ENCODE measurements at places on chromosomes 16 and 17.

DNA sequence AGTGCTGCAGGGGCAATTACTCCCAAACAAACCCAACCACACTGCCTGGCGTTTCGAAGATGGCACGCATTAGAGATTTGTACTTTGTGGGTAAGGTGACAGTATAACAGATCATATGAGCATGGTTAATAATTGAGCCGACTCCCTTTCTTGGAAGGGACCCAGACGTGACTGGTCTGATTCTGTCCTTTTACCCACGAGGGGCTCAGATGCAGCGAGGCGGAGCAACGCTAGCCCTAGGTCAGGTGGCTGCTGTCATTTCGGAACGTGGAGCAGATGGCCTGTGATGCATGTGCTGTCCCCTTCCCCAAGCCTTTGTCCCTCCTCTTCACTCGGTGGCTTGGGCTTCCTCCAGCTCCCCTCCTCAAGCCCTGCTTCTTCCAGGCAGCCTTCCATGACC, 84.2 kb downstream of the SNX29 start:
- DNase-seq = no peak

GRCh38 chr17:30379903-30380381, 1.2 kb downstream of the CPD start:
- no peak for DNase-seq

DNA sequence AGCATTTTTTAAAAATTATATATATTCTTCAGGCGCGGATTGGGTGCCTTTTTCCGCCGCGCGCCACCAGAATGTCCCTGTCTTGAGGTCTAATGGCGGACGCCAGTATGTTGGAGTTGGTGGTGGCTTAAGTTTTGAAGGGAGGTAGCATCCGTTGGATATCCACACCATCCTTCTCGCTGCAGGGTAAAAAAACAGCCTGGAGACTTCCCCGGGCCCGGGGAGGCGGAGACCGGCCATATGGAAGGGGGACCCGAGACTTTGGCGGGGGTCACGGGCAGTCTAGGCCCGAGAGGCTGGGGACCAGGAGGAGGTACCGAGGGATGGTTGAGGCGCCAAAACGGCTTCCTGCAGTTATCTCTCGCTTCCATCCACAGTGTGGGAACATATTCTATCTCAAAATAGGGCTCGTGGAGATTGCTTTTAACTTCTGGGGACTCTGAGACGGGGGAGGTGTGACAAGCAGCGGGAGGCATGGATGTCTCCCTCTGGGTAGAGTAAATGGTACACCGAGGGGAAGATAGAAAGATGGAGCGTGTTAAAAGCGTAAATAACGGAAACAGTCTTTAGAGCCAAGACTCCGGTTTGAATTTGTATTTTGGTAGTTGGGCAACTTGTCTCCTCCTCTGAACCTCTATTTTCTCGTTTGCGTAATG, at the start of gene SF3B3:
TSS of gene SF3B3 (plus strand) at position 74 of the 656 bp plus-strand sequence. CDS start 2,841 bp downstream, outside the sequence.
- DNase-seq = no peak

GRCh38 chr17:65933290-65933689, 258.6 kb downstream of the CEP112 start:
- no peak for DNase-seq

GRCh38 chr17:63645775-63646487, 23.7 kb downstream of the MAP3K3 start:
- DNase-seq = no peak

DNA sequence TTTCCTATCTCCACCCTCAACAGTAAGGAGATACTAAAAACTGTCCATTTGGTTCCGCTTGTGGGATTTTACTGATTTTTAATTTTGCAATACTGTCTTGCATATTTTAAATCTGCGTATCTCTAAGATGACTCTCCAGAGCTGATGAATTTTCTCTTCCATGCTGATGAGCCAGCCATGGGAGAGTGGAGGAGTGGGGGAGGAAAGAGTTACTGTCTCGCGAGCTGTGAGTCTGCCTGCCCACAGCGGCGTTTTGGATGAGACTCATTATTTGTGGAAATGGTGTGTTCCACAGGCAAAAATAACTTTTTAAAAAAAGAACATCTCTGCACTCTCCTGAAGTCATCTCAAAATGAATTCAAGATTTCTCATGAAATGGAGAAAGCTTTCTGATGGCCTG, 34.6 kb upstream of the MYOCD start:
- no peak for DNase-seq

GRCh38 chr17:79984877-79985276, 50.8 kb downstream of the TBC1D16 start:
- no peak for DNase-seq

- DNase-seq = no peak
These were observed 497 bp downstream of the SMIM5 start for GRCh38 chr17:75633486-75634375.

DNA sequence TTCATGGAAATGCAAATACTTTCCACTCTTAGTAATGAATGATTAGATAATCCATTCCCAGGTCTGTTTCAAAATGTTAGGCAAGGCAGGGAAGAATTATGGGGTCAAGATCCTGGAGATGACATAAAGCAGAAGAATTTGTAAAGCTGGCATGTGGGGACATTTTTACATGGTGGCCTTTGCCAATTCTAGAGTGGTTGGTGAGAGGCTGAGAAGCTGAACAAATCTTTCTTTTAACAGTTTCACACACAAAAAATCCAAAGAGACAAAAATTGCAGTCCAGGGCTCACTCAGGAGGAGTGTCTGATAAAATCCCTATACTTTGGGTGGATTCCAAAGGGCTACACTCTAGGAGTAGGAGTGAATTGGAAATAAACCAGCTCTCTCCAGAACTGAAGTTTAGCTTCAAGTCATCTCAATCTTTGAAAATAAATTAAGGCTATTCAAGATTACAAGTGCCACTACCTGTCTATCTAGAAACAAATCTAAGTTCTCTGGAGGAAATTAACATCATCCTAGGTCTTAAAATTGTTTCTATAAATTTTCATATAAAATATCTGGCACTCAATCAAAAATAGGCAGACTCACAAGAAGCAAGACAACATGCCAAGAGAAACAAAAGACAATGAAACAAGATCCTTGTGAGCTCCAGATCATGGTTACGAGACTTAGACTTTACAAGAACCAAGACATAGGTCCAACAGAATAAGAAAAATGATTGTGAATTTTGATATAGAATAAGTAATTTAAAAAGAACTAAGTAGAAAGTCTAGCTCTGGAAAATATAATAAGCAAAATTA, 113.0 kb upstream of the AXIN2 start:
- no peak for DNase-seq

- DNase-seq = no peak
These were observed 3.0 kb upstream of the NLRC3 start for GRCh38 chr16:3580251-3580651.

DNA sequence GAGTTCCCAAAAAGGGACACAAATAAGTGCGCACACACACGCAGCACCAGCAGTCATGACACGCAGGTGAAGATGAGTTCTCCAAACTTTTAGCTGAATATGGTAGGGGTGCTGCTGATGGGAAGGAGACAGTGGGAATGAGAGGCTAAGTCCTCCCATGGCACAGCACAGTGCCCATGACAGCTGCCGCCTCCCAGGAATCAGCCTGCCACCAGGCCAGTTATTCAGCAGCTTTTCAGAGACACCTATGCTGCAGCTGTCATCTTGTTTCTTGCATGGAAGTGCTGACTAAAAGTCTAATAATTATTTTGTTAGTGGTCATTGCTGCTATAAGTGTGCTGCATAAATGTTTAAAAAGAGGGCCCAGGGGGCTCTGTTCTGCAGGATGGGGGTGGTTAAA, 12.2 kb downstream of the WFIKKN2 start:
- peak; percentile 62 for DNase-seq

GRCh38 chr16:86452451-86452850, 57.9 kb upstream of the FOXF1 start:
- no peak for DNase-seq

DNA sequence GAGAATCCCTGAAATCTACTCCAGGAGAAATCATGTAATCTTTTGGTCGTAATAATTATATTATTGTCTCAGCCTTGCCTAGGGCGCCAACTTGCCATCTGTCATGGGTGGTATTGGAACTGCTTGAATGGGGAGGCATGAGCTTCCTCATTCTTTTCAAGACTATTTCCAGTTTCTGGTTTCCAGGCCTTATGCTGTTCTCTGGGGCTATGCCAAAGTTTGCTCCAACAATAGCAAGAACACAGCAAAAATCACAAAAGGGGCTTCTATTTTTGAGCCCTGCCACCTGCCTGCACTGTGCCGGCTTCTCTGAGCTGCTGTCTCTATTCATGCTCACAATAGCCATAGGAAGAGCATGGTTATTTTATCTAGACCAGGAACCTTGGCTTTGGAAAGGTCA, 111.7 kb downstream of the SPECC1 start:
- no peak for DNase-seq

DNA sequence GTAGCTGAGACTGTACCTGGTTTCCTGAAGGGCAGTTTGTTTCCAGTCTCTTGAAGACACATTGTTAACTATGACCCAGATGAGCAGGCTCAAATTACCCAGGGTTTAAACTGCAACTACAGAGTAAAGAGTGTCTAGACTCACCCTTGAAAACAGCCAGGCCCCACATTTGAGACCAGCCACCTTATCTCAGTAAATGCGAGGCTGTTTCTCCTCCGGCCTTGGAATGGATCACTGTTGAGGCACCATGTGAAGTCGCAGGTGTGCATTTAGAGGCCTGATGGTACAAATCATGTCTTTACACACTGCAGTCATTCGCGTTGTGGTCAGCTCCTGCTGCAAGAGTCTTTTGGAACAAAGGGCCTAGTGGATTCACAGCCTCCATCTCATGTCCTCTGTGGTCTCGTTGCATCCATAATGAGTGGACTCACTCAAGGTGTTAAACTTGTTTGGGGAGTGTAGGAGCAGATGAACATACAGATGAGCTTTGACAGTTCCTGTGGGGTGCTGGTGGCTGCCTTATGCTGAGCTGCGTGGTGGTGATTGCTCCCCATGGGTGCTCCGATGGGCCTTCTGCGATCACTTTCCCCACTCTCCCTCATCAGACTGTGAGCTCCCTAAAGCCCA, 18.5 kb upstream of the N4BP1 start:
- peak; percentile 56 for DNase-seq

GRCh38 chr16:10100829-10101228, 81.4 kb downstream of the GRIN2A start:
- DNase-seq = no peak

- no peak for DNase-seq
These were observed 7.3 kb upstream of the CPHXL start for GRCh38 chr16:75733305-75734211.

GRCh38 chr16:3608069-3608468, 3.3 kb downstream of the SLX4 start:
- DNase-seq = no peak

GRCh38 chr16:17173281-17173680, 297.5 kb downstream of the XYLT1 start:
- DNase-seq = no peak

GRCh38 chr16:27840311-27841060, 223.0 kb downstream of the GSG1L start:
- no peak for DNase-seq

DNA sequence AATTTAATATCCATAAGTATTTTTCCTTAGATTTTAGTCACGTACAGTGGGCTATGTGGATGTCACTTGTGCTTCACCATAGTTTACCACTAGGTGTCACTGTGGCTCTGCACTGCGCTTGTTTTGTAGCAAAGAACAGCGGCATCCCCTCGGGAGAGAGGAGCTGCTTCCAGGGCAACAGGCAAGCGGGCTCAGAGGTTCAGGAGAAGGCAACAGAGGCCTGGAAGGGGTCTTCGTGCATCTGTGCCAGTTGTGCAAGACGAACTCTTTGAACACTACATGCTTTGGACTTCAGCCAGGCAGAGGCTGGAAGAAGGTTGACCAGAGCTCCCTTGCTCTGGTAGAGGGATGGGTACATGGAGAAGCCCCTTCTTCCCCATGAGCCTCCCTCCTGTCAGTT, 20.6 kb downstream of the CYB561 start:
- DNase-seq = no peak

DNA sequence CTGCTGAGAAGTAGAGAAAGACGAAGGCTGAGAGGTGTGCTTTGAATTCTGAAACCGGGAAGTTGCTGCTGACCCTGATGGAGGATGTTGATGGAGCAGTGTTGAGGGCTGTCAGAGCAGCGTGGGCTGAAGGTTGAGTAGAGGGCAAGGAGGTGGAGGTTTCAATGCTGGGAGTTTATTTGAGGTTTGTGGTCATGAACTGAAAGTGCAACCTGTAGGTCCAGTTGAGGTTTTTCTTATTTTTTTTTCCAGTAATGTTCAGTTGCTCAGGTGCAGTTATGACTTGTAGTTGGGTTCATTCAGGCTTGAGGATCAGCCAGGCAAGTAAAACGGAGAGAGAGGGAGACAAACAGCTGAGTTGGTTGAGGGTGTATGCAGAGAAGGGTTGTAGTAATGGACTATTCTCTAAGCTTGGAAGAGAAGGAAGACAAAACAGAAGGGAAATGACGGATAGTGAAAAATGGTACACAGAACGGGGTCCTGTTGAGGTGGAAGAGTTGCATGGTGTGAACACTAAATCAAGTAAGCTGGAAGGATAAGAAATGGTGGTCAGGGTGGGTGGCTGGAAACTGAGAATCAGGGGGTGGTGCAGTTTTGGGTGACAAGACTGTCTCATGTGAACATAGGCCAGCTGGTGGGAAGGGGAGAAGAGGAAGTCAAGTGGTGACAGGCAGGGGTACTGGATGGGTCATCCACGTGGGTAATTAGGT, 8.7 kb upstream of the UBE2G1 start:
- no peak for DNase-seq

DNA sequence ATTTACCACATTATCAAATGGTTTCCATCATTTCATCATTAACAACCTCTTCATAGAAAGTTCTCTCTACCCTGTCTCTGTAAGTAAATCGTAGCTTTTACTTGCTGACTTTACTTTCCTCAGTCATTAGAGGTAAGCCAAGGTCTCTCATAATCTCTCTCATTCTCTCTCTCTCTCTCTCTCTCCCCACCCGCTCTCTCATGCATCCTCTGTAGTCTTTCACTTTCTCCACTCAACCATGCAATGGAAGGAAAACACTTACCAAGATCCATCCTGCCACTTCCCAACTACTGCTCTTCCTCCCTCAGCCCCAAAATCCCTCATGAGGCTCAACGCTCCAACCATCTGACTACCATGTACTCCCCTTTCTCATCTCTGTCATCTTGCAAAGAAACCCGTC, 6.1 kb downstream of the CEP112 start:
- no peak for DNase-seq

GRCh38 chr16:65098916-65099315, 22.9 kb downstream of the CDH11 start:
- DNase-seq = no peak

DNA sequence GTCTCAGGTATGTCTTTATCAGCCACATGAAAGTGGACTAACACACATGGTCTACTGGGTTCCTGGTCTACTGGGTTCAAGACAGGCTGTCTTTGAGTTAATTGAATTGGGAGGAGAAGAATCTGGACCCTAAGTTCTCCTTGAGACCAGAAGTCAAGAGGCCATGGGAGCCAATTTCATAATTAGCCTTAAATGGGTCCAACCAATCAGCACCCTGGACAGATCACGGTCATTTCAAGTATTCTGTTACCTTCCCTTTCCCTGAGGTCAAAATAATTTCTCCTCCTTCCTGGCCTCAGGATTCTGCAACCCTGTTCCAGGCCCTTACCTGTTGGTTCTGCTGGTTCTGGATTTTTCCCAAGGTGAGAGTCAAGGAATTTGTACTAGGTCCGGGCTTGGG, 23.8 kb downstream of the OSBPL7 start:
- peak; percentile 49 for DNase-seq

All from vagina (tissue), 2 donors.